ENCODE measurements at places on chromosomes 1 and 21.

DNA sequence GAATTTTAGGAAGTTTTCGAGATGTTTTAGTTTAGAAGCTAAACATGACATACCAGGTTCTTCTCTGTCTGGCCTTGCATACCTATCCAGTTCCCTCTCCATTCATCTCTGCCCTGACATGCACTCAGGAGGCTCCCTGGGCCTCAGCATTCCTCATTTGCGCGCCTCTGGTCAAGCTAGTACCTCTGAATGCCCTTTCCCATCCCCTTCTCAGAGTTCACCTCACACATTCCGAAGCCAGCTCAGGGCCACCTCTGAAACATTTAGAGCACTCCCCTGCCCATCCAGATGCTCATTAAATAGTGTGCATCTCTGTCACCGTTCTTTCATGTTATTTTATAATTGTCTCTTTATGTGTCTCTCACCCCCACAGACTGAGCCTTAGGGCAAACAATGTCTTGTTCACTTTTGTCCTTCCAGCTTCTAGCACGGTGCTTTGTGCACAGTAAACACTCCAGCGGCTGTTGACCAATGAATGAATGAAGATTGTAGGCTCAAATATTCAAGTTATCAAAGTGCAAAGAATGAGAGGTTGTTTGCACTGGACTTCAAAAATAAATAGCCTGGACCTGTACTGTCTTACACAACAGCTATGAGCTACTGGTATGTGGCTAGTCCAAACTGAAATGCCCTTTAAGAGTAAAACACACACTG, 1.2 kb upstream of the DHCR24 start:
- no peak for DNase-seq

DNA sequence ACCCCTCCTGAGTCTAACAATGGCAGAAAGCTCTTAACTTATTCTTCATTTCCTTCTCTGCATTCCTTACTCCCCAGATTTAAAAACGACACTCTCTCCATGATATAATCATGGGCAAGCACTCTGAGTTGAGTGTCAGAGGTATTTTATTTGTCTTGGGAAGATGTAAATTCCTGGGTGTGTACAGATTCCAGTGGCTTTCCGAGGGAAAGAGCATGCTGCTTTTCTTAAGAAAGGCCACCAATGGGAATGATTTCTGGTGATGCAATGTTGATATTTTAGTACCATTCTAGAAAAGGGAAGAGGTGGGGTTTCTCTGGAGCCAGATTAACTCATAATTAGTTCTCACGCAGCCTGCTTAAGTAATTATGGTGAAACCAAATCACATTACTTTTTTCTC, 47.8 kb upstream of the BTG3 start:
- DNase-seq = peak; percentile 32

DNA sequence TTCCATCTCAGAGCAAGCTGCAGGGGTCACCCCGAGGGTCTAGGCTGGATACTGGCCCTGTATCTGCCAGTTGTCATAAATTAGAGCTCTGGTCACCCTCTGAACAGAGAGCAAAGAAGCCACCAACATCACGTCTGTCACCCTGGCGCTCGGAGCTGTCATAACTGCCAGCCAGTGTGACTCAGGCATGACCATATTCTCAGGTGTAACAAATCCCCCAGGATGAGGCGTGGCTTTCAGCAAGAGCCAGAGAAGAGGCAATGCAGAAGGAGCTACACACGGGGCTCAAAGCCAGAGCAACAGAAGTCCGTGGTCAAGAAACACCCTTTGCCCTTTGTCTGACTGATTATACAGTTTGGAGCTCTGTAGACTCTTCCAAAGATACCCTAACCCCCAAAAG, 40.0 kb downstream of the PRAMEF20 start:
- no peak for DNase-seq

GRCh38 chr21:43749651-43750262, 26.4 kb downstream of the CSTB start:
- no peak for DNase-seq

- peak; percentile 92 for DNase-seq
Measured at GRCh38 chr1:226717256-226717909, 21.7 kb downstream of the ITPKB start.

DNA sequence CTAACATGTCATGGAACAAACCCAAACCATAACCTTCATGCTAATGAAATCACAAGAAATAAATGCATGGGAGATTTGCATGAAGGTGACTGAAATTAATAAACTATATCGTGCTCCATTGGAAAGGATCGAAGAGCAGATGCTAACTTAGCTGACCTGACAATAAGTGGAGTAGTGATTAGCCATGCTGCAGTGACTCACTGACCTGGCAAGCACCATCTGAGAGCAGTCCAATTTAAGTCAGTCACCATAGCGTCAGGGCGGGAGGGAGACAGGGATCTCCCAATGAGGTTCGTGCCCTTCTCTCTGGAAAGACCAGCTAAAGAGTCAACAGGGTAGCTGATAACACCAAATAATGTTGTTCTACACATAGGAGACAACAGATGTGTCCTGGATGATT, 21.5 kb downstream of the OLIG2 start:
- DNase-seq = no peak

GRCh38 chr21:32940079-32941014, 85.4 kb upstream of the OLIG2 start:
- peak; percentile 63 for DNase-seq

GRCh38 chr1:204615881-204616280, 69.7 kb downstream of the LRRN2 start:
- DNase-seq = no peak

GRCh38 chr1:176954242-176954641, 210.3 kb downstream of the ASTN1 start:
- no peak for DNase-seq

DNA sequence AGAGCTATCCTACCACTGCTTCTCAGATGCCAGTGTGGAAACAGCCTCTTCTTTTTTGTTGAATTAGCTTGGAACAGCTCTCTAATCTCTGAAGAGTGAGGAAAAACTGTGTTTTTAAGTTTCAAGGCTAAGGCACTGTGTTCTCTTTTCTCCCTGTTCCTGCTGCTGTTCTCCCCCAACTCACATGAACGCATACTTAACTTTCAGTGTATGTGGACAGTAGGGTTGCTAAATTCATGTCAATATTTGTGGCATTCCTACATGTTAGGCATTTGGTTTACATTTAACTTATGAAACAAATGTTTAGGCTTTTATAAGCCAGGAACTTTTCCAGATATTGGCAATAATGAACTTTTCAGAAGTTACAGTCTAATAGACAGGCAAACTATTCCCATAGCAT, 6.8 kb downstream of the BACH1 start:
- DNase-seq = no peak

- DNase-seq = no peak
Measured at GRCh38 chr1:52460694-52461093, 56.3 kb downstream of the PRPF38A start.

DNA sequence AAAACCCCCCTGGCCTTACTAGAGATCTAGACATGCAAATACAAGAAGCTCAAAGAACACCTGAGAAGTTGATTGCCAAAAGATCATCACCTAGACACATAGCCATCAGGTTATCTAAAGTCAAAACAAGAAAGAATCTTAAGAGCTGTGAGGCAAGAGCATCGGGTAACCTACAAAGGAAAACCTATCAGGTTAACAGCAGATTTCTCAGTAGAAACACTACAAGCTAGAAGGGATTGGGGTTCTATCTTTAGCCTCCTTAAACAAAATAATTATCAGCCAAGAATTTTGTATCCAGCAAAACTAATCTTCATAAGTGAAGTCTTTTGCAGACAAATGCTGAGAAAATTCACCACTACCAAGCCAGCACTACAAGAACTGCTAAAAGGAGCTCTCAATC, 12.2 kb upstream of the SPRR2F start:
- no peak for DNase-seq

DNA sequence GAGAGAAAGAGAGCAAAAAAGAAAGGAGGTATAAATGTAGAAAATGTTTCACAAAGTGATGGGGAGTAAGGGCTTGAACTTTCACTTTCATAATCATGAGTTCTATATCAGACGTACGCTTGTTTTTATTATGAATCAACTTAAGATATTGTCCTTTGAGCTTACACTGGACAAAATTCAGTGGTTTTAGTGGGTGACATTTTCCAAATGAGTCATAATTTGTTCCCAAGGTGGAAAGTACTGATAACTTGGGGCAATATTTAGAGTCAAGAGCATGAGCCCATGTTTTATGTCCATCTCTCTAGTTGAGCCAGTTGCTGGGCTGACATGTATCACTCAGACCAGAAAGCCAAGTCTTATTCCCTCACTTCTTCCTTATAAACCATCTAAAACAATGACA, 161.6 kb downstream of the CHRM3 start:
- DNase-seq = no peak

DNA sequence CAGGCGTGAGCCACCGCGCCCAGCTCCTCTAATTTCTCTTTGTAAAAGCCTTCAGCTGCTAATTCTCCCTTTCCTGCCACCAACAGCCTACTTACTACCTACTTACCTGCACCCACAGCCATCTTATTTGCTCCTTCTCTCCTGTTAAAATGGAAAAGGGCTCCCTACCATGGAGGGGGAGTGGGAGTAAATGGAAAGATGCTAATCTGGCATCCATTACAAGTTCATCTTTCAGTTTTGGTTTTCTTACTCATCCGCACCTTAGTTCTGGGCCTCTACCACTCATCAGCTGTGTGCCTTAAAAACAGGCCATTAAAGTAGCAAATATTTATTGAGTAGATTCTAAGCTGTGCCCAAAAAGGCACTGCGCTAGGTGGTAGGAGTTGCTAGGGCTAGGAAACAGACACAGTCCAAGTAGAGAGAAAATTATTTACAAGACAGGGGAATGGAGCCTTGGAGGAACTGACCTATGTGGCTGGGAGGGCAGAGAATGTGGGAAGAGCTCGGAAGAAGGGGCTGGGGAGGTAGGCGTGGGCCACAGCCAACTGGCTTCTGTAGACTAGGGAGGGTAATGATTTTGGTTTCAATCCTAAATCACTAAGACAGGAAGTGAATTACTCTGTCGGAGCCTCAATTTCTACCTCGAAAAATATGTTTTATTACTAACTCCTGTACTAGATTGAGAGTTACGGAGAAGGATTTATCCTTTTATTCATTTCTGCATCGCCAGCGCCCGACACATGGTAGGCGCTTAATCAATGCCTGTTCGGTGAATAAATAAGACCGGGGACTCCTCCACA, 685 bp upstream of the DDI2 start:
- no peak for DNase-seq

- no peak for DNase-seq
Measured at GRCh38 chr1:201213106-201213770, 22.6 kb downstream of the IGFN1 start.

DNA sequence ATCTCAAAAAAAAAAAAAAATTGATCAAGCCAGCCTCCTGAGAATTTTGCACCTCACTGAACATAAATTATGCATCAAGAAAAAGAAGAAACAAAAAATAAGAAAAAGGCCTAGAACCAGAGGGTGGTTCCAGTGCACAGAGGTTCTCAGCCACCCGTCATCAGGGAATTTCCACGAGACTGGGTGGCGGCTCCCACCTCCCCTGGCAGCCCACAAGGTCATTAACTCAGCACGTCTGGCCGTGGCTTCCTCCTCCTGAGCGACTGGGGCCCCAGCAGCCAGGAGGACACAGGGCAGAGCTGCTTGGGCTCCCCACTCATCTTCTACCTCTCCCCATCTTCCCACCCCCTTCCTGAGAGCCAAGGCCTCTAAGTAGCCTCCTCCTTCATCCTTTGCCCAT, 15.7 kb upstream of the TMEM51 start:
- DNase-seq = peak; percentile 25

GRCh38 chr1:193176113-193176512, 10.3 kb downstream of the B3GALT2 start:
- no peak for DNase-seq

- no peak for DNase-seq
Measured at GRCh38 chr1:93671099-93671621, 10.5 kb downstream of the BCAR3 start.

GRCh38 chr1:19393046-19393445, 80.9 kb downstream of the SLC66A1 start:
- DNase-seq = no peak

DNA sequence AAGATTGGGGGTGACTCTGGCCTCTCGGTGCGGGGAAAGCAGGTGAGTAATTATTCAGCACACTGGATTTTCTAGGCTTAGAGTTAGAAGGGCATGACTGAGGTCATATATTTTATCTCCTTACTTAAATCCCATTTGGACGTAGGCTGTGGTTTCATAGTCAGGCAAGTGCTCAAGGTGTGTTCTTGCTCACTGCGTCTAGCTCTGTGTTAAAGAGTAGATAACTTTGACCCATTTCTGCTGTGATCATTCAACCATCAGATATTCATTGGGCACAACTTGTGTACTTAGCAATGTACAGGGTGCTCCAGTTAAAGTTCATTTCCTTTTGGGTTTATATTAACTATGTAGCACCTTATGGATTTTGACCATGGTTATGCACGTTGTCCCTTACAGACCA, 14.6 kb downstream of the PFKFB2 start:
- DNase-seq = no peak

- DNase-seq = no peak
Measured at GRCh38 chr1:236997361-236997760, 6.9 kb downstream of the MT1HL1 start.

- DNase-seq = peak; percentile 34
Measured at GRCh38 chr1:86429122-86429725, 5.3 kb downstream of the CLCA2 start.

GRCh38 chr1:54125386-54126070, 27.3 kb downstream of the CDCP2 start:
- DNase-seq = peak; percentile 19

DNA sequence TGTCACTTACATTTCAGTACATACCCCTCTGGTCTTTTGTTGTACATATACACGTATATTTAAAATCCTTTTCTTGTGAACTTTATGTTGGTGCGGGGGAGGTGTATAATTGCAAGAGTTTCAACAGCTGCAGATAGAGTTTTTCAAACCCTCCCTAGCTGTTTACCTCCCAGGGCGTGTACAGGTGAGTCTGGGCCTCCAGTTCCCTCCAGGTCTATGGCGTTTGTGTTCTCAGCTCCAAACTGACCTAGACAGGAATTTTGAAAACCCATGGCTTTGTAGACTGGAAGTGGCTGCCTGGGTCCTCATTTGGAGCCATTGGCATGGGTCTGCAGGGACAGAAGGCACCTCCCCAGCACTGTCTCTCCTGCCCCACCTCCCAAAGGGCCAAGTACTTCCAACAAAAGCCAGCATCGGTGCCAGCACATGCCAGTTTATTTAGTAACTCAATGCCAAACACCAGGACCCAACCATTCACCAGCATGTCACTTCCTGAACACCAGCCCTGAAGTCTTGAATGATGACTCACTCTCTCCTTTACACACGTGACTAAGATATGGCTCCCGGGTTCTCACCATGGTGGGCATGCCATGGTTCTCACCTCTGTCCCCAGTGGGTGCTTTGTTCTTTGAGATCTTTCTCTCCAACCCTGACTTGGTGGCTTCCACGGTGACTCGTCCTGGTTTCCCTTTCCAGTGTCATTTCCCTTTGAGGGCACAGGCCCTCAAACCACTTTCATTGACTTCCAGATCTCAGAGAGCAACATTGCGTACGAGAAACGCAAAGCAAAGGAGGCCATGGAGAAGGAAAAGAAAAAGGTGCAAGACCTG, 57.3 kb upstream of the EFHD2 start:
- peak; percentile 29 for DNase-seq

- DNase-seq = peak; percentile 8
Measured at GRCh38 chr1:185560760-185561159, 173.4 kb upstream of the HMCN1 start.

Measured in KBM-7 (cell line).